Dermis microvascular lymphatic vessel endothelial cell (primary cell): ENCODE measurements at places on chromosomes 12 and 14.
A peak's percentile ranks its signal among the peaks of the same experiment; 100 is the strongest.

GRCh38 chr14:31560759-31561154, 447 bp upstream of the NUBPL start:
- no peak for DNase-seq

GRCh38 chr14:81176241-81176640, 44.5 kb downstream of the GTF2A1 start:
- no peak for DNase-seq

- DNase-seq = no peak
These were observed 56.1 kb downstream of the FIGNL2 start for GRCh38 chr12:51792417-51792816.

DNA sequence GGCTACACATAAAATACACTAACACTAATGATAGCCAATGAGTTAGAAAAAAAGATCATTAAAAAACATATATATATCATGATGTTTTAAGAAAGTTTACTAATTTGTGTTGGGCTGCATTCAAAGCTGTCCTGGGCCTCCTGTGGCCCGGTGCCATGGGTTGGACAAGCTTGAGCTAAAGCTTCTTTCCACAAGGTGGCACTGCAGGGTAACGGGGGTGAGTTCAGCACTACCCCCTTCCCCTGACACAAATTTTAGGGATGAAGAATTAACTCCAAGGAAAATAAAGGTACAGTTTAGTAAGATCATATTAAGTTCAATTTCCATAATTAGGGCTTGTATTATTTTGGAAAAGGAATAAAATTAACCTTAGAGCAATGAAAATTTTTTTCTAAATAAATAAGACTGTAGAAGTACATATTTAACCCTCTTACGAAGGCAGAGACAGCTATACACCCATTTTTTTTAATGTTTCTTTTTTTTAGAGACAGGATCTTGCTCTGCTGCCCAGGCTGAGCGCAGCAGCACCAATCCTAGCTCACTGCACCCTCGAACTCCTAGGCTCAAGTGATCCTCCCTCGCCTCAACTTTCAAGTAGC, 38.9 kb downstream of the PPP1R13B start:
- DNase-seq = peak; percentile 56

- DNase-seq = no peak
These were observed 156.0 kb downstream of the GXYLT1 start for GRCh38 chr12:41988715-41989114.

GRCh38 chr14:90546767-90547166, 149.9 kb downstream of the CALM1 start:
- no peak for DNase-seq

GRCh38 chr12:69816082-69816481, 8.9 kb upstream of the MYRFL start:
- no peak for DNase-seq

GRCh38 chr12:100987552-100988521, 193.3 kb downstream of the ANO4 start:
- peak; percentile 75 for DNase-seq

GRCh38 chr12:100185361-100185894, 15.2 kb upstream of the ACTR6 start:
- no peak for DNase-seq

DNA sequence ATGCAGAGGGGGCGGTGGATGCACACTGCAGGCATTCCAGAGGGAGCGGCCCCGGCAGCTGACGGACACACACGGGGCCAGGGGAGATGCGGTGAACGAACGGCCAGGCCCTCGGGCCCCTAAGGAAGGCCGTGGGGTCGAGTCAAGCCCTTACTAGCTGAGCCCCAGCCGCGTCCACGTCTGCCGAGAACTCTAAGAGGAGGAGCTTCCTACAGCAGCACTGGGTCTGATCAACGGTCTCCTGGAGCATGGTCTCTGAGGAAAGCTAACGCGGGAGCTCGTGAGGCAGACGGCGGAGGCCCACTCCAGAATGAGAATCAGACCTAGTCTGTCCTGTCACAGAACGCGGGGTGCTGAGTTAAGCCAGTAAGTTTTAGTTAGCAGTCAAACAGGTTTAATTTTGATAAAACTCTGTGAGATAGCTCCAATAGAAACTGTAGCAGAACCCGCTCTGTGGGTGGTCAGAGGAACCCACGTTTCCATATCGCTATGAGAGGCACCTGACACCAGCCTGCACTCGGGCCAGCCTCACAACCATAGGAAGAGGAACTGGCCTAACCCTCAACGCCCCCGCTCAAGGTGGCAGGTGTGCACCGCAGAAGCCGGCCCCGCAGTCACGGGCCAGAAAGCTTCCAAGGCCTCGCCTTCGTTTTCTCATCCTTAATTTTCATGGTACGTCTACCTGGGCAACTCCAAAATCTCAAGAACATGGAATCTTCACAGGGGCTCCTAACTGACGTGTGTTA, 55.5 kb downstream of the CDC42BPB start:
- no peak for DNase-seq

- no peak for DNase-seq
These were observed 2.4 kb upstream of the KCNC2 start for GRCh38 chr12:75212072-75212471.

DNA sequence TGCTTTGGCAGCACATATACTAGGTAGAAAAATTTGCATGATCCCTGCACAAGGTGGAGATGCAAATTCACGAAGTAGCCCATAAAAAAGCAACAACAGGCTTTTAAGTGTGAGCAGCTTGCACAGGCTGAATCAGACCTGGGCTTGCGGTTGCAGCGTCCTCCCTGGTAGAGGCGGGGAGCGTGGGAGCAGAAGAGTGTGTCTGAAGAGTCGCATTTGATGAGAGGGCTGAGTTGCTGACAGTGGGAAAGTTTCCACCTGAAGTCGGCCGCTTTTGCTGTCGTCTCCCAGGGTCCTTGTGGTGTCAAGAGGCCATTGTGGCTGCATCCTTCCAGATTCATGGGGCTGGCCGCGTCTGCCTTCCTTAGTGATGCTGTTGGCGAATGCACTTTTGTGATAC, 6.2 kb downstream of the AACS start:
- no peak for DNase-seq

DNA sequence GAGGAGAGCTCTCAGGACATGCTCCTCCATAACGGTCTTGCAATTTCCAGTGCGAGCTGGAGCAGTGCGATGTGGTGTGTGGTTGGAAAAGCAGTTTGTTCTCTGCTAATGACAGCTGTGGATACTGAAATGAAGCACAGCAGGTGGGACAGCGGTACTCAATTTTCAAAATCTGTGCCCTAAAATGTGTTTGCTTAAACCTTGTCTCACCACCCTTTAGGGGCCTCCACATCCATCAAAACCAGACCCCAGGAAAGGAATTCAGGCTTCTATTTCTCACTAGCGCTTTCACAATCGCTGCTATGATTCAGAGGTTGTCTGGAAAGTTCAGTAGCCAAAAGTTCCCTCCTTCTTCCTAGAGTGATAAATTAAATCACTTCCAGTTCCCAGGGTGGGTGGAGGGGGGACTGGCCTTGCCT, 440.8 kb downstream of the EGLN3 start:
- peak; percentile 25 for DNase-seq

DNA sequence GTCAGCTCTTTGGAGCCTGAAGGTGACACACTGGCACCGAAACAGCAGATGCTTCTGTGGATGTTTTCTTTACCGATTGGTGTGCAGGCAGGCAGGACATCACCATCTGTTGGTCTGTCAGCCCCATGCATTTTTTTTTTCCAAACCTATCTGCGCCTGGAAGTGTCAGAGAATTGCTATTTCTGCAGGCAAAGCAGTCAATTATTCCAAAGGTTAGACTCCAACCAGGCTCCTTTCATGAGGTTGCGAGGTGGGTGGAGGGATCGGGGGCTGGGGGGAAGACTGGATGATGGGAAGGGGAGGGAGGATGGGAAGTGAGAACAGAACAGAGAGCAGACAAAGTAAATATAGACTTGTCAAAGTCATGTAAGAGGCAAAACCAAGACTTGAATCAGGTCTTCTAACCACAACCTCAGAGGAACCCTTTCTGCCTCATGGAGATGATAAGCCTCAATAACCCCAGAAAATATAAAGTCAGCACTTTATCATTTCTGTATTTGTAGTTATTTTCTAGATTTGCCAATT, 117.7 kb downstream of the OTOGL start:
- no peak for DNase-seq

DNA sequence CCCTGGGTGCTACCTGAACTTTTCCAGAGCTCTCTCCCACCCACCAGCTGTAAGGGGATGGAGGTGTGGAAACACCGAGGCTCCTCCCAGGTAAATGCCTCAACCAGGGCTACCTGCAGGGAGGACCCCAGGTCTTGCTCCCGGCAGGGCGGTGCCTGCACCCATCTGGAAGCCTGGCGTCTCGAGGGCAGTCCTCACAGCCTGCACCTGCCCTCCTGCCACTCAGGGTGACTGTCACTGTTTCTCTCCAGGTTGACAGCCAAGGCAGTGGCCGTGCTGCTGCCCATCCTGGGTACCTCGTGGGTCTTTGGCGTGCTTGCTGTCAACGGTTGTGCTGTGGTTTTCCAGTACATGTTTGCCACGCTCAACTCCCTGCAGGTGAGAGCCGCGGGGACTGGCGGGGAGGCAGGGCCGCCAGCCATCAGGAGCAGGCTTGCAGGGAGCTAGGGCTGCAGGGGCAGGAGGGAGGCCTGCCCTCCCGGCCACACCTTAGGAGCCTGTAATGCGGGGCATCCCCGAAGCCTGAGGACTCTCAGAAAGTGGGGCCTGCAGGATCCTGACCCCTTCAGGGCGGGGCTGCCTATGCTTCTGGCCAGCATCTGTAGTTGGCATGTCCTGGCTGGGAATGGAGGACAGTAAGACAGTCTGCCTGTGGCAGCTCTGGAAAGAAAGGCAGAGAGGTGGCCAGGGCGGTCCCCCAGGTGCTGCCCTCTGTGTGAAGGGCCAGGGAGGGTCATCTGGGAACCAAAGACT, 182.3 kb downstream of the ADGRD1 start:
- DNase-seq = no peak

GRCh38 chr14:78588906-78589305, 418.7 kb downstream of the NRXN3 start:
- no peak for DNase-seq

- DNase-seq = no peak
These were observed 358.0 kb downstream of the DAD1 start for GRCh38 chr14:22231018-22231417.

DNA sequence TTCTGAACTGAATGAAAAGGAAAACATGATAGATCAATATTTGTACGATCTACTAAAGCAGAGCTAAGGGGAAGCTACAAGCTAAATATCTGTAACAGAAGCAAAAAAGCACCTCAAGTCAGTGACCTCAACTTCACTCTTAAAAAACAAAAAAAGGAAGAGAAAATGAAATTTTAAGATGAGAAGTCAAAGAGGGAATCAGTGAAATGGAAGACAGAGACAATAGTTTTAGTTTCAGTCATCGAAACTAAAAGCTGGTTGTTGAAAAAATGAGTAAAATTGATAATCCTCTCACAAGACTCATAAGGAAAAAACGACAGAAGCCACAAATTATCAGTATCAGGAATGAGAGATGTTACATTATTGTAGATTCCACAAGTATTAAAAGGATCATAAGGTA, 11.9 kb upstream of the SLC2A13 start:
- DNase-seq = no peak

GRCh38 chr12:6451348-6452244, at the start of gene TAPBPL:
TAPBPL (plus strand) TSS chr12:6452042; CDS start chr12:6452249, 207 bp downstream.
- peak; percentile 94 for DNase-seq

DNA sequence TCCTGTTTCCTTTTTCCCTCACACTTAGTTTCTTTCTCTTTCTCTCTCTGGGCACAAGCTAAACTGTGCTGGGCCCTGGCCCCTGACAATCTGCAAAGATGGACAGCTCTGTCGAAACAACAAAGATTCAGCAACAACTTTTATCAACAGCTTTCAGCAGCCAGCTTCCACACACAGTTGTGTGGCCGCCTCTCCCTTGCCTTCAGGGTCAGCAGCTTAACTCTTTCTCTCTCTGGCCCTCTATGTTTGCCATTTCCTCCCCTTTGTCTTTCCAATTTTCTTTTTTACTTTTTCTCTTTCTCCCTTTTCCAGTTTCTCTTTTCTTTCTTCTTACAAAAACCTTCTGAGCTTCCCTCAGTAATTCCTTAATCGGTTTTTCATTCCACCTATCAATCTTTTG, 43.3 kb downstream of the IQSEC3 start:
- DNase-seq = no peak

DNA sequence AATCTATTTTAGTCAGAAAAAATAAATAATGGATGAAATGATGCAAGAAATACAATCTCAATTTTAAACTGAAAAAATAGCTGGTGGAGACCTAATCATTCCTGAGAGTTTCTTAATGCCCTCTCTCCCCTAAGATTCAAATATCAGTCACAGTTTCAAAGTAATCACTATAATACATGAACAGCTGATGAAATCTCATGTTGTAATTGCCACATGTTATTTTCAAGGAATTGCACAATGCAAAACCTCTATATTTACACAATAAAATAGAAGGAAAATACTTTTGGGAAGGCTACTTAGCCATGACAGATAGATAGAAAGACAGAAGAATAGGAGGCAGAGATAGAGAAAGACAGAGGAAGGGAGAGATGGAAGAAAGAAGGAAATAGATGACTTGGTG, 18.2 kb downstream of the IFNG-AS1 start:
- no peak for DNase-seq

- DNase-seq = peak; percentile 86
These were observed 1.1 kb upstream of the ARG2 start for GRCh38 chr14:67618617-67619063.

GRCh38 chr12:50951112-50951511, 1.2 kb upstream of the HIGD1C start:
- no peak for DNase-seq

DNA sequence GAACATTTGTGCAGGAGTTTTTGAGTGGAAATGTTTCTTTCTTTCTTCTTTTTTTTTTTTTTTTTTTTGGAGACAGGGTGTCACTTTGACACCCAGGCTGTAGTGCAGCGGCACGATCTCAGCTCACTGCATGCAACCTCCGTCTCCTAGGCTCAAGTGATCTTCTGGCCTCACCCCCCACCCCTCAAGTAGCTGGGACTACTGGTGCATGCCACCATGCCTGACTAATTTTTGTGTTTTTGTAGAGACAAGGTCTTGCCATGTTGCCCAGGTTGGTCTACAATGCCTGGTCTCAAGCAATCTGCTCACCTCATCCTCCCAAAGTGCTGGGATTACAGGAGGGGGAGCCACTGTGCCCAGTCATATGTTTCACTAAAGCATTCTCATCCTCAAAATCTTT, 69.2 kb upstream of the BCAT1 start:
- no peak for DNase-seq

DNA sequence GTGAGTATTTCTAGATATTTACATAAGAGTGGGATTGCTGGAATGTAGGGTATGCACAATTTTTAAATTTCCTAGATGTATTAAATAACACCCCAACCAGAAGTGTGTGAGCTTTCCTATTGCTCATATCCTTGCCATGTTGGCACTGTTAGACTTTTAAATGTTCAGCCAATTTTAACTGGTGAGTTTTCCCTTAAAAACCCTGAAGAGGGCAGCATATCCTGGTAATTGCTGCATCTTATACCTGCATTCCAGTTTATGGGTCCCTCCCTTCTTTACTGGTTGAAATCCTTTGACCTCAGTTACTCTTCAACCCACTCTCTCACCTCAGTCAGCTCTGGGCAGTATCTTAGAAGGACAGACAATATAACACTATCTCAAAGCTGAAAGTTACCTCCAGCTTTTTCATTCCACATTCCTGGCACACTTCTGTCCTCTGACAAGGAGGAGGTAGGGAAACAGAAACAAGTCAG, 270.6 kb downstream of the PAWR start:
- DNase-seq = peak; percentile 95
